ENCODE measurements at places on chromosomes 4 and X. TPM values are rescaled to one million over a fixed set of nuclear protein-coding genes. Genes with fewer than 3 reads are reported as not detected.

Gene POU3F4
- total RNA-seq: not detected

Gene NDST3
- total RNA-seq: not detected

Gene WFS1
- total RNA-seq: 20.8 TPM

Gene NEUROG2
- total RNA-seq: not detected

Gene IQSEC2
- 2.7 TPM for total RNA-seq

Gene MAGEA12
- total RNA-seq: not detected

Gene CFP
- under 0.01 TPM for total RNA-seq

Gene TECRL
- not detected for total RNA-seq

Gene DDX53
- not detected for total RNA-seq

Gene ASB5
- not detected for total RNA-seq

Gene NKX3-2
- under 0.01 TPM for total RNA-seq

Gene ZNF630
- total RNA-seq: 3.6 TPM

Gene GAGE13
- not detected for total RNA-seq

Gene CT45A10
- not detected for total RNA-seq

Gene CSAG3
- not detected for total RNA-seq
